ENCODE measurements at places on chromosomes 4 and X.

DNA sequence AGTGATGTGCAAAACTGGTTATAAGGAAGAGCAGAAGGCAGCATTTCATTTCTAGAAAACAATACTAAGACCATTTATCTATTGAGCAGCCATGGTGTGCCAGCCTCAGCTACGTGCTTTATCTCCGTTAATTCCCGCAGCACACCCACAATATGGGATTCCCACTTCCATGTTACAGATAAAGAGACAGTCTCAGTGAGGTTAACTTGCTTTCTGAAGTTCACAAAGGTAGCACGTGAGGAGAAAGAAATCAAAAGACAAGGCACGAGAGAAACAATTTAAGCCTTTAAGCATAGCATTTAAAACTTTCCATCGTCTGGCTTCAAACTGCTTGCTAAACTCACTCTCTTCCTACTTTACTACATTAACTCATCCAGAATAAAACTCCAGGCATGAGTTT is 8.0 kb upstream of the RPL34 start:
- H3K36me3 ChIP-seq = no peaks in the 10 kb centered on the region
- H3K27me3 ChIP-seq = no peaks in the 10 kb centered on the region
- H3K4me1 ChIP-seq = no peaks in the 10 kb centered on the region
- H3K27ac ChIP-seq = no peak overlapping the region
- DNase-seq = no peak
- H3K4me3 ChIP-seq = no peak overlapping the region

DNA sequence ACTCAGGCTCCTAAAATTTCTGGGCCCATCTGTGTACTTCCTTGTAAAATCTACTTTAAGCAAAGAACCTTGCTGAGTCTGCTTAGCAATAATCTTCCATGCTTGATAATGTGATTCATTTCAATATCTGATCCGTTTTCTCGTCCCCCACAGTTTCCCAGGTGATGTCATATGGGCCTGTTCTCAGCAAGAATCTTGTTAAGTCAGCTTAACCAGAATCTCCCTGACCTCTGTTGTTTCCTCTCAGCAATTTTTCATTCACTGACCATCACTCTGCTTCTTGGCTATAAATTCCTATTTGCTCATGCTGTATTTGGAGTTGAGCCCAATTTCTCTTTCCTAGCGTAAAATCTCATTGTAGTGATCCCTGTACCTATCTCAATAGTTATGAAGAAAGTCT is 13.9 kb downstream of the CSN2 start:
- DNase-seq = no peak
- no peaks in the 10 kb centered on the region for H3K36me3 ChIP-seq
- H3K27ac ChIP-seq = no peak overlapping the region
- H3K4me3 ChIP-seq = no peak overlapping the region
- H3K4me1 ChIP-seq = no peaks in the 10 kb centered on the region

- no peaks in the 10 kb centered on the region for H3K4me1 ChIP-seq
- no peaks in the 10 kb centered on the region for H3K36me3 ChIP-seq
- no peak overlapping the region for H3K27ac ChIP-seq
- no peak for DNase-seq
Measured at GRCh38 chr4:138226351-138226750, 15.8 kb downstream of the SLC7A11 start.

GRCh38 chr4:47367761-47368160 is 95.7 kb downstream of the COMMD8 start:
- DNase-seq = no peak
- H3K27me3 ChIP-seq = no peaks in the 10 kb centered on the region
- H3K36me3 ChIP-seq = no peaks in the 10 kb centered on the region
- H3K4me3 ChIP-seq = no peak overlapping the region
- H3K27ac ChIP-seq = no peak overlapping the region

Measured in Caco-2 (cell line).